Breast epithelium (tissue), 4 donors: ENCODE measurements at places on chromosomes 2 and 18. TPM values are rescaled to one million over a fixed set of nuclear protein-coding genes. Genes with fewer than 3 reads are reported as not detected.

- no peaks in the 10 kb centered on the region for H3K4me1 ChIP-seq
- DNase-seq = no peak
- no peaks in the 10 kb centered on the region for H3K27me3 ChIP-seq
- H3K4me3 ChIP-seq = no peak overlapping the region
These were observed 39.1 kb upstream of the PLEKHM3 start for GRCh38 chr2:208064220-208064961.

GRCh38 chr2:75737961-75738360, 27.2 kb upstream of the GCFC2 start:
- H3K4me3 ChIP-seq = no peak overlapping the region
- no peak for DNase-seq
- no peak overlapping the region for H3K27ac ChIP-seq
- H3K27me3 ChIP-seq = no peaks in the 10 kb centered on the region

Gene POMC
- total RNA-seq = 2.8 TPM

DNA sequence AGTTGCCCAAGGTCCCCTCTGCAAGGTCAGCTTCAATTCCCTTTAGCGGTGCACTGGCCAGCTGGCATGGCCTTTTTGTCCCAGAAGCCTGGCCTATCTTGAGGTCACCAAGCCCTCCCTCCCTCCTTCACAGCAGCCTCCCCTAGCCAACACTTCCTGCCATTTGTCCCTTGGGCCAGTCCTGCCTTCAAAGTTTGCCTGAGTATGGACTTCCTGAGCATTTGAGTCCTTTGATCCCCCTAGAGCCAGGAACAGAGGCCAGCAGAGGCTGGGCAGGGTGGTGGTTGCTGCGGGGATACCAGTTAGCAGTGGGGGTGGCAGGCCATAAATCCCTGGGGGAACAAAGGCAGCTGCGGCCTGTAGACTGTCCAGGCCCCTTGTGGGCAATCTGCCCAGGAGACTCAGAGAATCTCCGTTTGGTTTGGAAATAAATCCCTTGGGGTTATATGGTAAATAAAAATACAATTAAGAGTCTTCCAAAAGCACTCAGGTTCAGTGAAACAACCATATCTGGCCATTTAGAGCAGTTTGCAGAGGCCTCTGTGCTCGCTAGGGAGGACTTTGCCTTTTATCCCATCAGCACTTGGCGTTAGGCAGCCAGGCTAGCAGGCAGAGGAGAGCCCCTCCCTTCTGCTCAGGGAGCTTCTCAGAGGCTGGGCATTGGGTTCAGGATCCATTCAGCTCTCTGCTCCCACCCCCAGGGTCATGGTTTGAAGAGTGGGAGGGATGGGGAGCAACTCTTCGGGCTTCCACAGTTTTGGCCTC, 3.1 kb upstream of the HES6 start:
- H3K4me1 ChIP-seq = peaks cover 9% of the 10 kb centered on the region
- no peak overlapping the region for H3K27ac ChIP-seq
- peaks cover 6% of the 10 kb centered on the region for H3K27me3 ChIP-seq

- DNase-seq = no peak
- H3K27ac ChIP-seq = no peak overlapping the region
- no peaks in the 10 kb centered on the region for H3K27me3 ChIP-seq
- no peak overlapping the region for H3K4me3 ChIP-seq
These were observed 153.6 kb upstream of the EPAS1 start for GRCh38 chr2:46143429-46144132.

GRCh38 chr2:120741571-120742561, 6.2 kb downstream of the GLI2 start:
- peak overlapping the region; percentile 46 for H3K4me3 ChIP-seq
- H3K27me3 ChIP-seq = no peaks in the 10 kb centered on the region
- no peak for DNase-seq
